Occipital lobe (tissue), 3 donors: ENCODE measurements at places on chromosomes 1 and 21. TPM values are rescaled to one million over a fixed set of nuclear protein-coding genes. Genes with fewer than 3 reads are reported as not detected.

DNA sequence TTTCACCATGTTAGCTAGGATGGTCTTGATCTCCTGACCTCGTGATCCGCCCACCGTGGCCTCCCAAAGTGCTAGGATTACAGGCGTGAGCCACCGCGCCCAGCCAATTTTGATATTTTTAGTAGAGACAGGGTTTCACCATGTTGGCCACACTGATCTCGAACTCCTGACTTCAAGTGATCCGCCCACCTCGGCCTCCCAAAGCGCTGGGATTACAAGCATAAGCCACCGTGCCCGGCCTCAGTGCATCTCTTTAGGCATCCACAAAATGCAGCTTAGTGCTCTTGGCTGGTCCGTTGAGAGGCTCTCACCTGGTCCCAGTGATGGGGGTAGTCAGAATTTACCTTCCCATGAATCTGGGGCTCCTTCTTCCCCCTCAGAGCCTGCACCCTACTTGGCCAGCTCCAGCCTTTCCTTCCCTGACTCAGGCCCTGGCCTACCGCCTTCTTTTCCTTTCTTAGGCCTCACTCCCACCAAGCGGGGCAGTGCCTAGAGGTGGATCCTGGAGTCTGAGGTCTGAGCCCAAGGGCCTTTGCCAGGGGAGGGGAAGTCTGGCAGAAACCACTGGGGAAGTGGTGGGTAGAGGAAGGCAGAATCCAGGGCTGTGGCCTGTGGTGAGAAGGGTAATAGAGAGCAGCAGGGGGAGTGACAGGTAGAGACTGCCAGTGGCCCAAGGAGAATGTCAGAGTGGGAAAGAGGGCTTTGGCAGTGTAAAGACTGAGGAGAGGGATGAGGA is 3.7 kb downstream of the LENEP start:
- no peak for DNase-seq

DNA sequence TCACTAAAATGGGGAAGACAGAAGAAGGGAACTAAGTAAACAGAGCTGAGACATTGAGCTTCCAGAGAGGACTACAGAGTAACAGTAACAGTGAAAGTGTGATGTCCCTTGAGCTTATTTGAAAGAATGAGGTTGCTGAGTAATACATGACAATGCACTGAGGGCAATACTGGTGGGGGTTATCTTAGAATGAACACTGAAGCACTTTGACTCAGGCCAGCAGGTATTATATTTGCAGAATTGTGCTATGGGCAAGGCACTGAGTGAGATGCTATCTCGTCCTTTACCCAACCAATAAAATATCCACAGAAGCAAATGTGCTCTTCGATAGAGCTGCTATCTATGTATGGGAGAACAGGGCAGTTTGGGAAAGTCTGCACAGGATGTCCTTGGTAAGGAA is 133.2 kb downstream of the DISP1 start:
- DNase-seq: no peak

- peak; percentile 60 for DNase-seq
Observed at GRCh38 chr1:167121375-167122120, 27.7 kb downstream of the STYXL2 start.

GRCh38 chr1:171501305-171502024 is 16.1 kb downstream of the PRRC2C start:
- DNase-seq: no peak

Gene TAL1
- total RNA-seq: 1.6 TPM

Gene NMNAT2
- total RNA-seq: 41.5 TPM

Gene WNT3A
- total RNA-seq: not detected
